ENCODE measurements at places on chromosomes 13 and 19.
A peak's percentile ranks its signal among the peaks of the same experiment; 100 is the strongest.

- DNase-seq = no peak
Observed at GRCh38 chr13:93318534-93319254, 92.1 kb downstream of the GPC6 start.

DNA sequence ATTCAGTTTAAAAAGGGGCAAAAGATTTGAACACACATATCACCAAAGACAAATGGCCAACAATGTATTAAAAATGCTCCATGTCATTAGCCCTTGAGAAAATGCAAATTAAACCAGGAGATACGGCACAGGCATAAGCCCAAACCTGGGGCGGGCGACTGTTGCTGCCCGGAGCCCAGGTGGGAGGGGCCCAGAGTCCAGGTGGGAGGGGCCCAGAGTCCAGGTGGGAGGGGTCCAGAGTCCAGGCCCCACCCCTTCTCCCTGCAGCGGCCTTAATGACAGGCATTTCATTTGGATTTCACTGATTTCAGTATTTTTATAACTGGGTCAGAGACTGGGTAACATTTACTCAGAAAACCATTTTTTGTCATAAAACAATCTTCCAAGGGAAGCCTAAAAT, 78.2 kb downstream of the RASA3 start:
- DNase-seq = no peak

- DNase-seq = no peak
Observed at GRCh38 chr19:1235625-1236538, 1.9 kb downstream of the CBARP start.

GRCh38 chr13:35990196-35990595, 141.0 kb downstream of the DCLK1 start:
- no peak for DNase-seq

GRCh38 chr19:50422397-50423278, 3.9 kb downstream of the SPIB start:
- DNase-seq = no peak

DNA sequence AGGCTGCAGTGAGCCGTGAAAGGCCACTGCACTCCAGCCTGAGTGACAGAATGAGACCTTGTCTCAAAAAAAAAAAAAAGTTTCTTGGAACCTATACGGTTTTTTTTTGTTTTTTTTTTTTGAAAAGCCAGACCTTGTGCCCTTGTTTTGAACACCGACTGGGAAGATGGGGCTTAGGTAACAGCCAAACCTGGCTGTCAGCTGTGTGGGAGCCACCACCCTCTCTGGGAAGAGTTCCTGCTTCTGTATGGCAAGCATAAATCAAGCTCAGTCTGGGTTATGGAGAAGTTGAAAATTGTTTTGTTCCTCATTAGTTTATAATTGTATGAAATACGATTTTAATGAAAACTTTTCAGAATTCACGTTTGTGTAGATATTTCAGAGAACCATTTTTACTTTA, 39.5 kb downstream of the MPHOSPH8 start:
- no peak for DNase-seq

DNA sequence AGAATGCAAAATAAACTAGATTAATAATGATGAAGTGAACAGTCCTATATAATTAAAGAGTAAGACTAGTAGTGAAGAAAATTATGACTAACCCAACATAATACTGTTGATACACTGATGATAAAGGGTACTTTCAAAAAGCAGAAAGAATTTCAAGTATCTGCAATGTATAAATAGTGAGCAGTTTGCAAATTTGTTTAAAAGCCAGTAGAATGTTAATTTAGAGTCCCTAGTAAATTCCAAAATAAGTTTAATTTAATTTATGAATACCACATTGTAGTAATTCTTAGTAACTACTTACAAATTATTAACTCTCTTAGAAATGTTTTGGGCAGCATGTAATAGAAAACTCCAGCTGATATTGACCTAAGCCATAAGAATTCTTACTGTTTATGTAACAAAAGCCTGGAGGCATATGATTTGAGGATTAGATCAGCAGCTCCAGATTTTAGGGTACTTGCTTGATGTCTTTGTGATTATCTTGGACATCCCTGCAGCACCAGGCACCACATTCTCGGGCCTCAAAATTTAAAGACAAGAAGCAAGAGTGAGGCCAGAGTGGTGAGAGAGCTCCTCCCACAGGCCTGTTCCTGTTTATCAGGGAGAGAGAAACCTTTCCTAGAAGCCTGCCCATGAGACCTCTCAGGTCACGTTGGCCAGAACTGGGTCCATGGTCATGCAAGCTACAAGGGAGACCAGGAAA, 67.6 kb upstream of the TDRD3 start:
- no peak for DNase-seq

- DNase-seq = no peak
Observed at GRCh38 chr13:111659842-111660241, 339.4 kb downstream of the TEX29 start.

GRCh38 chr13:51523082-51523518, 61.2 kb upstream of the WDFY2 start:
- no peak for DNase-seq

GRCh38 chr13:27000686-27001085, 170.9 kb downstream of the USP12 start:
- DNase-seq = no peak

GRCh38 chr13:110346661-110347067, 39.6 kb downstream of the COL4A2 start:
- no peak for DNase-seq

GRCh38 chr13:109569958-109570711, 216.2 kb downstream of the IRS2 start:
- no peak for DNase-seq

GRCh38 chr13:35475960-35476943, at the start of gene MAB21L1:
TSS of gene MAB21L1 (minus strand) at chr13:35476689. CDS start at chr13:35476138, 551 bp downstream.
- DNase-seq = peak; percentile 38

DNA sequence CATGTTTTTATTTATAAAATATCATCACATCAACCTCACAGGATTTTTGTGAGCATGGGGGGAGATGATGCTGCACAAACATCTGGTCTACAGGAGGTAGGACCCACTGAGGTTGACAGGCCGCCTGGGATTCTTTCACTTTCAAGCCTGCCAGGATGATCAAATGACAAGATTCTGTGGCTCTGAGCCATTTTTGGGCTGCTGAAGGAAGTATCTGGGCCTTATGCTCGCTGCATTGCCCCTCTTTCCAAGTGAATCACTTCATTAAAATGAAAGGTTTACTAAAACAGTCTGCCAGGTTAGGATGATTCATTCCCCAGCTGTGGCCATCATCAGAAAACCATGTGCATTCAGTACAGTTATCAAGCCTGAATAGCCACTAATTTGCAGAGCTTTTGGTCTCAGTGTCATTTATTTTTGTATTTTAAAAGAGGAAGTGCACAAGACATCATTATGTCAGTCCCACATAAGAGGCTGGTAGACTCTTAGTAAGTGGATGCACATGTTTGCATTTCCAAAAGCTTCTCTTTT, 34.4 kb downstream of the STARD13 start:
- no peak for DNase-seq

DNA sequence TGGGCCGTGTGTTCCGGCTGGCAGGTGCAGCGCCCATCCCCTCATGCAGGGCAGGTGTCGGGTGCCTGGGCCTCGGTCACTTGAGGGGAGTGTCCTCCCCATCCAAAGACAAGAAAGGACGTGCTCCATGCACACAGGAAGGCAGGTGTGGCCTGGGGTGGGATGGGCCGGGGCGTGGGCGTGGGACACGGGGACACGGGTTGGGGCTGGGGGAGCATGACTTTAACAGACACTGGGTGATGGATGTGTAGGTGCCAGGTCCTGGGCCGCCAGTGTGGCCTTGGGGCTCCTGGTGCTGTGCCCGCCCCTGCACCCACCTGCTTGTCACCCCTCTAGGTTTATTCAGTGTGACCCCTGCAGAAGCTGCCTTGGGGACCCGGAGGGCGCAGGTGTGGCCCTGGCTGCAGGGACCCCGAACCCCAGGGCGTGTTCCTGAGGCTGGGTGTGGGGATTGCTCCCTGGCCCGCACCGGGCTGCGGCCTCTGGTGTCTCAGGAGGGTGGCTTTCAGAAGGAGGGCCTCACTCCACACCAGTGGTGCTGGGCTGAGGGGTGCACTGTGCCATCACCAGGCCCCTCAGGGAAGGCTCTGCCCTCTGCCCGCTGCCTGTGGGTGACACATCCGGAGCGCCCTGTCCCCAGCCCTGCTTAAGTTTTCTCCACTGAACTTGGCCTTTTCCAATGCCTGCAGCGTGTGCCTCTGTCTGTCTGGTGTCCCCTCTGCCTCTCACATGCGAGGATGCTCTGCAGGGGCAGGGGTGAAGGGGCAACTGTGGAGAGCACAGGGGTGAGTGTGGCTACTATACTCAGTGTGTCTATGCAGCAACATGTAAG, 5.2 kb downstream of the TMEM255B start:
- no peak for DNase-seq

DNA sequence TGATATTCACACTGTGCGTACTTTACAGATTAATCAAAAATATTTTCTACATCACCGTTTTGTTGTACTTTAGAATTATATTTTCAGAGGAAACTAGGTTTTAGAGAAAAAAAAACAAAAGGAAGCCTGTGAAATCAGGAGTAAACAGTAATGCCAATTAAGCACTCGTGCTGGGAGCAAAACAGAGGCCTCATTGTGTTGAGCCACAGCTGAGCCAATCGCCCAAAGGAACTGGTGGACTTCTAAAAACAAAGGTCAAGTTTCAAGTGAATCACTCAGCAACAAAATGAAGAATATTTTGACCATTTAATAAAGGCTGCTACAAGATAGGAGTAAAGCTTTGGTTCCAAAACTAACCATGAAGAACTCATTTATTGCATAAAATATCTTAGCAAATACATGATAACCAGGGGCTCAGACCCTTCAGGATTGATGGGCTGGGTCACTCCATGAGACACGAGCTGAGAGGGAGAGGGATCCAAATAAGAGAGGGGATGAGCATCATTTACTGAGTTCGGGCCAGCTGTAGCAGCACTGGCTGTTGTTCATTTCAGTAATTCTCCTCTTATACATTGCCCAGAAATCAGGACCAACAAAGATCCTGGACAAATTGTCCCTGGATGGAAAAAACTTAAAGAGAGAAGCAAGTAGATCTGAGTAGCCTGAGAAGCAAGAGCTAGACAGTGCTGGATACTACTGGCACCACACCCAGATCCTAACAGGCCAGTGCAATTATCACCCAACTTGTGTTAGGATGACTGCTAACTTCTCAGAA, 8.3 kb upstream of the NALCN start:
- no peak for DNase-seq

DNA sequence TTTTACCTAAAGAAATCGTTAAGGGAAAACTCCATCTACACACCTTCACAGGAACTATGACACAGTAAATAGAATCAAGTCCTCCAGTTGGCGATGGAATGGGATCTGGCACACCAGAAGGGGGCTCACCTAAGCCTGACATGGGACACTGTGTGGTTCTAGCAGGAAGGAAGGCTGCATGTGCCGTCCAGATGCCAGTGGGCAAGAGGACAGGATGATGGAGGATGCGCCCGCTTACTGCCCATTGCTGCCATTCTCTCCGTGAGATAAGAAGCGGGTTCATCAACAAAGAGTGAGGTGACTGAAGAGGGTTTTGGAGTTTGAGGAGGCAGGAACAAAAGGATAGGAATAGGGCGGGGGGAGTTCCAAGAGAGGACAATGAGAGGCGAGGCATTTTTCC, 2.9 kb upstream of the CYP2F1 start:
- no peak for DNase-seq

- no peak for DNase-seq
Observed at GRCh38 chr13:45063261-45063860, 56.9 kb upstream of the GTF2F2 start.

DNA sequence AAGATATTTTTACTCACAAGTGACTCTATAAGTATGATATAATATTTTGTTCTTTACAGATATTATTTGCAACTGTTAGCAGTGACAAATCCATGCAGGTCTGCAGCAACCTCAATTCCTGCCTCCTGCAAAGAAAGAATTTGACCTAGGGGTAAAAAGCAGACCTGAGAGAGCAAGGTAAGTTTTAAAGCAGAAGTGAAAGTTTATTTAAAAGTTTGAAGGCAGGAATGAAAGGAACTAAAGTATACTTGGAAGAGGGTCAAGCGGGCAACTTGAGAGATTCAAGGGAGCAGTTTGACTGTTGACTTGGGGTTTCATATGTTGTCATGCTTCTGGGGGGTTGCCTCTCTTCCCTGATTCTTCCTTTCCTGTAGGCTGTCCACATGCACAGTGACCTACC, 520.1 kb upstream of the PCDH20 start:
- no peak for DNase-seq

All from right renal cortex interstitium (tissue), 3 donors.